ENCODE measurements at places on chromosomes 2 and 18.
A peak's percentile ranks its signal among the peaks of the same experiment; 100 is the strongest.

DNA sequence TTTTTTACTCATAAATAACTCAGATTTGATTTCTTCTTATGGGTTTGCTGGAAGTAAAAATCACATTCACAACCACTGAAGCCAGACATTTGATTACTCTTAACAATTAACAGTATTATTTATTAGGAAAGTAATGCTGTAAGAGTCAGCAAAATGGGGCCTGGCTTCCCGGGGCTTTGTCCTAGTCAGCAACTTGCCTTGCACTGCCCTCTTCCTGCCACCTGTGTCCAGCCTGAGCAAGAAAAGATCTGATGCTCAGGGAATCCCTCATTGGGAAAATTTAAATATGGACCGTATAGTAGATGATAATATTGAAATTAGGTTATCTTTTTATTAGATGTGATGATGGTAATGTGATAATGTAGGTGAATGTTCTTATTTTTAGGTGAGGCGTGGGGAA is 30.8 kb upstream of the ACYP2 start:
- DNase-seq, result peak; percentile 25

- DNase-seq, result no peak
These were observed 144.9 kb downstream of the SCG2 start for GRCh38 chr2:223457301-223457700.

- DNase-seq, result no peak
These were observed 67.3 kb downstream of the CAMKMT start for GRCh38 chr2:44429034-44429433.

DNA sequence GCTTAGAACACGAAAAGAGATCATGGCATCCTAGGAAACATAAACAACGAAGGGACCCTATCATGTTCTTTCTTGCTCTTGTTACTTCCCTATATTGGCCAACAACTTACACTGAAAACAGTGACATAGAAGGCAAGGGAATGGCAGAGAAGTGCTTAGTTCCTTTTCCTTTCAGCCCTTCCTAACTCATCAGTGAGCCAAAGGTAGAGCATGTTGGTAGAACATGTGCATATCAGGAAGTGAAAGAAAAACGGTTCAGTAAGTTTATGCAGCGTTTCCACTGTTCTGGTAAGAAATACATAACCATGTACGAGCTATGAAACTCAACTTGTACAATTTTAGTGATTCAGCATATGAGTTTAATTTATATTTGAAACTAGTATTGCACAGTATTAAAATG is 21.7 kb downstream of the AKAIN1 start:
- no peak for DNase-seq

- DNase-seq, result no peak
These were observed 72.0 kb upstream of the NEUROD1 start for GRCh38 chr2:181752301-181752700.

GRCh38 chr2:200338692-200339091 is 32.2 kb downstream of the SPATS2L start:
- no peak for DNase-seq

DNA sequence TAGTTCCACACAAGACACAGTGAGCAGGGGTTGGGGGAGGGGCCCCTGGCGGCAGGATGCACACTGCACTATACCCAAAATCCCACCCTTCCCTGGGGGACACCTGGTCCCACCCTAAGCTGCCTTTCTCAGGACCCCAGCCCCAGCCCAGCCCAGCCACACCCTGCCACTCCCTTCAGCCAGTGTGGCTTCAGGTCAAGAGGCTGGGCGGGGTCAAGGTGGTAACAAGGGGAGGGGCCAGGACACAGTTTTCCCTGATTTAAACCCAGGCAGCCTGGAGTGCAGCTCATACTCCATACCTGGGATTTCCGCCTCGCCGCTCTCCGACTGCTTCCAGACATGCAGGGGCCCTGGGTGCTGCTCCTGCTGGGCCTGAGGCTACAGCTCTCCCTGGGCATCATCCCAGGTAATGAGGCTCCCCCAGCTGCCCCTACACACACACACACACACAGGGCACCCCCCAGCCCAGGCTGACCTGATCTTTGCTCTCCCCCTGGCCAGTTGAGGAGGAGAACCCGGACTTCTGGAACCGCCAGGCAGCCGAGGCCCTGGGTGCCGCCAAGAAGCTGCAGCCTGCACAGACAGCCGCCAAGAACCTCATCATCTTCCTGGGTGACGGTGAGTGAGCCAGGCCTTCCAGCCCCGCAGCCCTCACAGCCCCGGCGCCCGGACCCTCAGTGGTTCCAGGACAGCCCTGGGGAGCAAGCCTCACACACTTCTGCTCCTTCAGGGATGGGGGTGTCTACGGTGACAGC is at the start of gene ALPG:
ALPG (plus strand) TSS at position 289 of the 755 bp plus-strand sequence; CDS start at position 340, 51 bp downstream.
- DNase-seq, result no peak

GRCh38 chr2:160984426-160985077 is 175.7 kb upstream of the TANK start:
- no peak for DNase-seq

GRCh38 chr2:215712219-215712868 is 276.5 kb upstream of the FN1 start:
- DNase-seq, result no peak

- no peak for DNase-seq
These were observed 22.2 kb upstream of the MLPH start for GRCh38 chr2:237464757-237465391.

DNA sequence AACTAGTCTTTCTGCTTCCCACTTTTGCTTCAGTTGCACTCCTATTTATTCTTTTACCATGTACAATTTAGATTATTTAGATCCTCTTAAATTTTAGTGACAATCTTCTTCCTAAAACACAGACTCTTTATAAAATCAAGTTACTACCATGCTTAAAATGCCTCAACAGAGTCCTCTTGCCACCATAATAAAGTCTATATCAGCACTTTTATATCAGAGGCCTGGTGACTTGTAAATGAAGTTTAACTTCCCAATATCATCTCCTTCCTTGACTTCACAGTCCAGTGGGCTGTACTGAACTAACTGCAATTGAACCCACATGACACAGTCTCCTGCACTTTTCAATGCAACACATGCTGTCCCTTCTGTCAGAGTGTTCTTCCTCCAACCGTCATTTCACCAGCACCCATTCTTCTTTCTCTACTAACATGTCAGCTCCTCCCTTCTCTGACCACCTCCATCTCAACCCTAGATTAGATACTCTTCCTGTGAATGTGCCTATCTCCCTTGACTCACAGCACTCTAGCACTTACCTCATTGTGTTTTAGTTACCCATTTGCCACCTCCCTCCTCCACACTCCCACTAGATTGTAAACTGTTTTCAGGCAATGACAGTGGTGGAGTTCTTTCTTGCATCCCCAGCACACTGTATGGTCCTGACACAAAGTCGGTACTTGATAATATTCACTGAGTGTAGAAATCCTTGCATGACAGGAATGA is 414.9 kb downstream of the SATB2 start:
- no peak for DNase-seq

DNA sequence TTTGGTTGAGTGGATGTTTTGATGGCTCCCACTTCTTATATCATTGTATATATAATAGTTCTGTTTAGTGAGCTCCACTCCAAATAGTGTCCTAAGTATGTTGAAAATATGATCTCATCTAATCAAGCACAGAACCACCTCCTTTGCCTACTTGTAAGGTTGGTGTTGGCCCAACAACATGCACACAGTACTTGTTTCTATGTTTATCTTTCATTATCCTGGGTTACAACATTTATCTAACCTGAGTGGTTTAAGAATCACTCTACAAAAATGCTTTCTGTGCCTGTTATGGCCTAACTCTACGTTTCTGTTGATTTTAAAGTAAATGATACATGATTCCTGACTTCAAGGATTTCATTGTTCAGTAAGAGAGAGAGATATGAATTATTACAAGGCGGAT is 281.9 kb downstream of the FIGN start:
- DNase-seq, result no peak

DNA sequence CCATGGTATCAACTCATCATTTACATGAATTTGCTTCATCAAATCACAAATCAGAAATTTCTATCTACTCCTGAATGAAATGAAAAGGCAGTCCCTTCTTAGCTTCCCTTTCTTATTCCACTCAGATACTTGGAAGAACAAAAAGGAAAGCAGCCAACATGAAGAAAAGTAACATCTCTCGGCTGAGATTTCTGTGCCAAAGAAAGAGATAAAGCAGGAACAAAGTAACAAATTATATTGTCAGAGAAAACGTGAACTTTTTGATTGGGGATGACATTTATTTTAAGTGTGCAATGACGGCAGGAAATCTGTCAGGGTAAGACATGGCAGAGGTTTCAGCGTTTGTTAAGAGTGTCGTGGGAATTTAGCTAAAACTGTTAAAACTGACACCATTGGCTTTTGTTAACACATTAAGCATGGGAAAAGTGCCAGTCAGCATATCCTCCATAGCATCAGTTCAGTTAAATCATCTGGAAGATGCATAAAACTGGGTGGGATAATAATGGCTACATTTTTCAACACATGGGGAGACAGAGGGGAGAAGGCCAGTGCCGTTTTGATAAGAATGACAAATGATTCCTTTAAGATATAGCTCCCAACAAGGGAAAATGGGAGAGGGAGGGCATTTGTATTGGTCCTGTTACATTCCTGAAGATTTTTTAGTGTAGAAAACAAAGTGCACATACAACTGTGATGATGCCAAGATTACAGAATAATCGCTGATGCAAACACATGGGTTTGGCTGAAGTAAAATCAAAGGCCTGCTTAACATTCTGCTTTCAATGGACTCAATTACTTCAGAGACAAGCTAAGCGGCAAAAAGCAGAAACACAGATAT is 211.6 kb downstream of the ZNF521 start:
- DNase-seq, result no peak

- DNase-seq, result no peak
These were observed 23.9 kb upstream of the GULP1 start for GRCh38 chr2:188267776-188268175.

DNA sequence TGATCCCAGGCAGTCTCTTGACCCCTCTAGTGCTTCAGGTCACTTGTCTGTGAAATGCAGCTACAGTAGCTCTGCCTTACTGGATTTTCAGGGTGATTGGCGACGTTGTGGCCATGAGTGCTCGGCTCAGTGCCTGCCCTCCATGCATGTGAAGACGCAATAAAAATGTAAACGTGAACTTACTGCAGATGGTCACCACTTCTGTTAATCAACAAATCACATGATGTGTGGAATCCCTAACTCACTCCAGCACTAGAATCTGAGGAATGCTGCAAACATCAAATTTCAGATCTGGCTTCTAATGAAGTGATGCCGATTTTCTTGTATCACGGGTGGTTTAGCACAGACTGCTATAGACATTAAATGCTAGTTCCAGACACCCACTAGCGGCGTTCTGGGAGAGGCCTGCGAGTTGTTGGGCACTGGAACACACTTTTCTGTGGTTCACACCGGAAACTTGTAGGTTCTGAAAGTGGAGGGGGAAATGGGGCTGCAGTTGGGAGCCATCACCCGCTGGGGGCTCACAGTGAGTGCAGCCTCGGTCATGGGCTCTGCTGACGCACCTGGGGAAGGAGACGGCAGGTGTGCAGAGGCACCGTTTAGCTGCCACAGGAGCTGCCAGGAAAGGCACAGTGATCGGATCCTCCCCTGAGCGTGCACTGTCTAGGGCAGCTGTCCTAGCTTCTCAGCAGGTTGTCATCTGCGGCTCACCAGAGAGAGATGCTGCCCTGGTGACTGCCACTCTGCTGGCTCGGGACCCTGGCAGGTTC is 6.5 kb downstream of the CNDP1 start:
- no peak for DNase-seq

GRCh38 chr2:9378433-9379390 is 44.6 kb downstream of the ITGB1BP1 start:
- peak; percentile 15 for DNase-seq

DNA sequence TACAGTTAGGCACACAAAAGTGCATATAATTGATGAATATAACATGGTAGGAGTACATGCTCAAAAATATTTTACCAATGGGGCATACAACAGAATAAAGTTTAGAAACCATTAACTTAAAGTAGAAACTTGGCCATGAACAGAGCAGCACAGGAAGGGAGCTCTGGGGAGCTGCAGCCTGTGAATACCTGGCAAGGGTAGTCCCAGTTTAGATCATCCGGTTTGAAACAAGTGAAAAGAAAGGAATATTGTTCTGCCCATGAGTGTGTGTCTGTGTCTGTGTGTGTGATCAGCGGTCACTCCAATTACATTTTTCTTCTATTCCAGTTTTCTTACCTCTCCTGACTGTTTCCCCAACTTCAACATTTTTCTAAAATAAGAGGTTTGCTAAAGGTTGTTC is 233.0 kb downstream of the ALK start:
- DNase-seq, result no peak

- DNase-seq, result no peak
These were observed 46.8 kb upstream of the MBOAT2 start for GRCh38 chr2:9050122-9050809.

DNA sequence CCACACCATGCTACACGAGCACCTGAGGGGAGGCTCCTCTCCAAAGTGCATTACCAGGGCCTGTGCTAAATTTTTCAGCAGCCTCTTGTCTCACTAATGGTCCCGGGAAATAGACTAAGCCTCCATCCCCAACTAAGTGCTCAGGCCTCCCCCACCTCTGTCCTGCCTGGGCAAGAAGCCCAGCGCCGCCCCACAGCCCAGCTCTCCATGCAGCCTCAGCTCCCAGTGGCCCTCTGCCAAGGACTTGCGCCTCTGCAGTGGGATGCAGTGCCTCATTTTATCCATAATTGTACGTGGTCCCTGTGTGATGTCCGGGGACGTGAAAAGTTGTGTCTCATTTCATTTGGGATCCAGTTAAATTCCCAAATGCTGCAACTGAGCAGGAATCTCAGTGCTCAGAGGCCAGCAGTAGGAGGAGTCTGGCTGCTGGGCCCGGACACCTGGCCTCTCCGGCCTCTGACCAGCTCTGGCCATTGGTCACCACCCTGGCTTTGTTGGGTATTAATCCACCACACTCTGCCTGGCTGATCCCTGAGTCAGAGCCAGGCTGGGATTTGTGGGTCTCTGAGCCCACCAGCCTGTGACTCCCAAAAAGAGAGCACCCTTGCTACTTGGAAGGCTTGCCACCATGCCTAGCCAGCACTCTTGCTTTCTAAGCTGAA is 11.4 kb upstream of the STEAP3 start:
- no peak for DNase-seq

GRCh38 chr2:69994166-69994565 is 32.7 kb upstream of the ASPRV1 start:
- DNase-seq, result no peak

DNA sequence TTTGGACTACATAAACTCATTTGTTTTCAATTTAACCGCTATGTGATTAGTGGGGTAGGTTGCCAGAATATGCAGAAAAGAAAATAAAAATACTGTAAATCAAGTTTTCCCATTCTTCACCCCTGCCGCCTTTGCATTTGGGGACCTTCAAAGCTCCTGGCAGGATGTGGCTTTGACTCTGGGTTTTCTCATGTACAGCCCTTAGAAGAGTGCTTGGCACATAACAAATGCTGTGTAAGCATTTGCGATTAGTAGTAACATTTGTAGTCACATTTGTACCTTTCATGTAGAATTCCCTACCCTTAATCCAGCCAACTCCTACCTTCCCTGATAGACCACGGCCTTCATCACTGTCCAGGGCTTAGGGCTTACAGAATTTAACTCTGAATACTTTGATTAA is 262.6 kb downstream of the MREG start:
- no peak for DNase-seq

- no peak for DNase-seq
These were observed 59.5 kb downstream of the ABCG8 start for GRCh38 chr2:43898134-43898837.

Measured in hippocampal formation (tissue), 2 donors.